Right ventricle myocardium inferior (tissue), 1 donor: ENCODE measurements at places on chromosomes 2 and 18. TPM values are rescaled to one million over a fixed set of nuclear protein-coding genes. Genes with fewer than 3 reads are reported as not detected.

Gene LRP1B
- not detected for total RNA-seq

Gene SFTPB
- total RNA-seq = 0.19 TPM

GRCh38 chr2:1497122-1497611, 83.9 kb downstream of the TPO start:
- no peak for DNase-seq

DNA sequence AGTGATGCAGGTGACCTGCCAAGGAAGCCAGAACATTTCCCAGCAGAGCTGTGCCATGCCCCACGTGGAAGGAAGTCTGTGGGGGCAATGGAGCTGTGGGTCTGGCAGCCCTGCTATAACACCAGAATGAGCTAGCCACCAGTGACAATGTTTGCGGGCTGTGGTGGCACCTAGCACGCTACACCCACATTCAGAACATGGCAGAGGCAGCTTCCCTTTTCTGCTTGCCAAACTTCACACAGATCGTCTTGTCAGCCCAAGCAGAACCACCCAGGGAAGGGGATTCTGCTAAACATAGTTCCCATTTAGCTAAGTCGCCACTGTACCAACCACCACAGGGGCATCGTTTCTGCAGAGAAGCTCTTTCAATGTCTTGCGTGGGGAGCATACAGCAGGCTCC, 27.0 kb upstream of the CCDC93 start:
- DNase-seq = no peak

- no peak for DNase-seq
Measured at GRCh38 chr2:41806286-41806685, 241.5 kb upstream of the PKDCC start.

- no peak for DNase-seq
Measured at GRCh38 chr18:45761512-45762114, 37.6 kb downstream of the SLC14A1 start.

DNA sequence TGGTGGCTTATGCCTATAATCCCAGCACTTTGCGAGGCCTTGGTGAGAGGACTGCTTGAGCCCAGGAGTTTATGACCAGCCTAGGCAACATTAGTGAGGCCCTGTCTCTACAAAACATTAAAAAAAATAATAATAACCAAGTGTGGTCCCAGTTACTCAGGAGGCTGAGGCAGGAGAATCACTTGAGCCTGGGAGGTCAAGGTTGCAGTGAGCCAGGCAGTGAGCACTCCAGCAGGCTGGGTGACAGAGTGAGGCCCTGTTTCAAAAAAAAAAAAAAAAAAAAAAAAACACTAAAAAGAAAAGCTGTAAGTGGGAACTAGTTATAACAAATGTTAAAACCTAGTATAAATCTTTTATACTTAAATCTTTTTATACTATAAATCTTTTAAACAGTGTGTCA, 146.2 kb upstream of the ITGA4 start:
- DNase-seq = no peak

DNA sequence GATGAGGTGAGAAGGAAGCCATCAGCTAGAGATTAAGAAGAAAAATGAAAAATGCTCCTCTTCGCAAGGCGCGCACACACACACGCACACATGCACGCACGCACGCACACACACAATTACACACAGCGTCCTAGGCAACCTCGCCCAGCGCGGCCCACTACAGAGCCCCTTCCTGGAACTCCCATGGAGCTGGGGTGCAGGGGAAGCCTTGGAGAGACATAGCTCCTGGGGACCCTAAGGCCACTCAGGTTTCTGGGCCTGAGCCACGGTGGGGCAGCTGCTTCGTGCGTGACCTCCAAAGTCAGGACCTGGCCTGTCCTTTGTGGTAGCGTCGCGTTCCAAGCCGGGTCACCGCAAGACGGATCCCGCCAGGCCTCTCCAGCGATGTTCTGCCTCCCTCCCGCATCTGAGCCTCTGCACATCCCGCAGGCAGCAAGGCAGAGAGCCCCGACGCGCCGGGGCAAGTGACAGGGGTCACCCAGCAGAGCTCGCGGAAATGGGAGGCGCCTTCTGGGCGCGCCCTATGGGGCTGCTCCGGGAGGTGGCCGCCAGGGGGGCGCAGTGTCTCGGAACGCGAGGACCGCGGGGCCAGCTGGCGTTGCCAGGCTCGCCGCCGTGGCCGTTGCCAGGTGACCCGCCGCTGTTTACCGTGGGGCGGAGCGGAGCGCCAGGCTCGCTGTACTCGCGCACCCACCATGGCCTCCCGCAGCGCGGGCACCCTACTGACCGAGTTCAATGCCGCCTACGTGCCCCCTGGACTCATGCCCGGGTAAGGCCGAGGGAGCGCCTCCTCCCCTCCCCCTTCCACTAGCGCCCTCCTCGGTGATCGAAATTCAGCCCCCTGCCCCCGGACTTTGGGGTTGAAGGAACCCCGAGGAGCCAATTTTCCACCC, 79.0 kb downstream of the CIB4 start:
- DNase-seq = peak; percentile 66

DNA sequence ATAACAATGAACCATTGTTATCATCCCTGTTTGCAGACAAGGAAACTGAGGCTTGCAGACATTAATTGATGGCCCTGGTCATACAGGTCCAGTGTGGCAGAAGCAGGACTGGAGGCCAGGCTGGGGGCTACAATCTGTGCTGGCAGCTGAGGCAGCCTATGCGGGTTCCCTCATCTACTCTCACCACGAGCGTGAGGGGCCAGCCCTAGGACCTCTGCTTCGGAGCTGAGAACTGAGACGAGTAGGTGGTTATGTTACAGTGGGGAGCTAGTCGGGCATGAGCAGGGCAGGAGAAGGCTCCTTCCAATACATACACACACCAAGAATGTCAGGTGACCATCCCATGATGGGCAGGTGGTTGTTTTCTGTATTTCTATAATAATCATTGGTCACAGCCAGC, 82.2 kb upstream of the ASB18 start:
- no peak for DNase-seq

Gene CNNM3
- 13.3 TPM for total RNA-seq

GRCh38 chr2:187569042-187569441, 14.8 kb upstream of the TFPI start:
- DNase-seq = no peak

DNA sequence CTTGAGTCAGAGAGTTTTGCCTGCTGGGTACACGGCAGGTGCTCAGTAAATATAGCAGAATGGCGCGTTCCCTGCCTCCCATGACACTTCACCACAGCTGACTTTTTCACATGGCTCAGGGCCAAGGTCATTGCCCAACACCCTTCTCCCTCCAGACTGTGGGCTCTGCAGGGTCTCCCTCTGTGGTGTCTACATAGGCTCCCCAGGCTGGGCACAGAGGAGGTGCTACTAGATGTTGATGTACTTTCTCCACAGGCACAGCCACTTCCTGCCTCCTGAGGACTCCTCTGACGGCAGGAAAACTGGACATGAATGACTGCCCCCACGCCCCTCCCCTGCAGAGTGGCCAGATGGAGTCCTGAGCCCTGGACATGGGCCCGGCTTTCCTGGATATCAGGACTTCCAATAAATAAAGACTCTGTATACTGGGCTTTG, 4.2 kb downstream of the CHCHD5 start:
- DNase-seq = no peak

Gene IL1R1
- 26.6 TPM for total RNA-seq

Gene OTX1
- total RNA-seq = not detected

GRCh38 chr18:58806826-58807714, 57.6 kb upstream of the ZNF532 start:
- DNase-seq = no peak

DNA sequence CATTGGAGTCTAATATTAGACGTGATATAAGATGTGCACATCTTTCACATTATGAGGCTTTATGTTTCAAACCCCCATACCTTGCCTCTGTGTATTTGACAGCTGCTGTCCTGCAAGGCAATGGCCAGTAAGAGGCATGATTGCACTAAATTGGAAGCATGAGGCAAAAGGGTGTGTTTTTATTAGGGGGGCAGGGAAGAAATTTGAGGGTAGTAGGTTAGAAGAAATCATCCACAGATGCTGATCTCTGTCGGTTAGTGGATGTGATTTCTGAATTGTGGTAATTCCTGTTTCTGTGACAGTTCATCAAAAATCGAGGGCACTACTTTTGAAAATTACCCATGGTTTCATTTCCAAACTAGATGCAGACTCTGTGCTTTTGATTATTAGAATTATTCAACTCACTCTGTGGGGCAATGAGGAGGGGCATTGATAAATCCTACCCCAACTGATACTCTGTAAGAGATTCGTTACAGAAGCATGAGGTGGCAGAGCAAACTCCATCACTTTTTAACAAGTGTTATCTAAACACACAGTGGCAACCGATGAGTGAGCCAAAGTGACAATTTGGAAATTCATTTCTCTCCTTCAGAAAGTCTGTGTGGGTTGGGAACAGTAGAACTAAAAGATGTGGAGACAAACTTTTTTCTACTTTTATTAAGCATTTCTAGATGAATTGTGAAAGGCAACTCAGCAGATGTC, 453.0 kb downstream of the ARHGAP15 start:
- DNase-seq = no peak

DNA sequence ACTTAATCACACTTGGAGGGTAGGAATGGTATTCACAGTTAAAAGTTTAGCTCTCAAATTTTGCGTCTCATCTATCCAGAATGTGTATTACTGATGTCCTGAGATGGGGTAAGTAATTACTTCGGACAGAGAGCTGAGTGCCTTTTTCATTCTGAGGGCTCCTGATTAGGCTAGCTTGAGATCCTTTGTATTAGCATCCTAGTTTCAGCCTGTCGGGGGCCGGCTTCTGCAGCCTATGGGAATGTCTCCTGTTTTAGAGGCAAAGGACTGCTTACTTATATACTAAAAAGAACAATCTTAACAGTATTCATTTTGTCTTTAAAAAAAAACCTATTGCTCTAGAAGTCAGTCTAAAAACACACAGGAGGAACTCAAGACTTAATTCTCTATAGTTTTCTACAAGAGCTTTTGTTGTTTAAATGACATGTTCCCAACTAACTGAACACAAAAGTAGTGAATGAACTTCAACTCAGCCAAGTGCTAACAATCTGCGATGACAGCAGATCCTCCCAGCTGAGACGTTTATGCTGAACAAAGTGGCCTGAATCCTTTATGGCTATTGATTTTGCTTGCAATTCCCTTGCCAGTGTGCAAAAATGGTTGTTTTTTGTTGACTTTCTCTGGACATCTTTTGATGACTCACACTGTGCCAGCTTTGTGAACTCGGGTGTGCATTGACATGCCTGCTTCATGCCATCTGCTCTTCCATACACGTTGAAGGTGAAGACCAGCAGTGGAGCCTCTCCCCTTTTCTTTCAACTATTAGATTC, 118.7 kb downstream of the LYPD6B start:
- no peak for DNase-seq

- DNase-seq = no peak
Measured at GRCh38 chr2:239537633-239538356, 137.0 kb upstream of the HDAC4 start.

DNA sequence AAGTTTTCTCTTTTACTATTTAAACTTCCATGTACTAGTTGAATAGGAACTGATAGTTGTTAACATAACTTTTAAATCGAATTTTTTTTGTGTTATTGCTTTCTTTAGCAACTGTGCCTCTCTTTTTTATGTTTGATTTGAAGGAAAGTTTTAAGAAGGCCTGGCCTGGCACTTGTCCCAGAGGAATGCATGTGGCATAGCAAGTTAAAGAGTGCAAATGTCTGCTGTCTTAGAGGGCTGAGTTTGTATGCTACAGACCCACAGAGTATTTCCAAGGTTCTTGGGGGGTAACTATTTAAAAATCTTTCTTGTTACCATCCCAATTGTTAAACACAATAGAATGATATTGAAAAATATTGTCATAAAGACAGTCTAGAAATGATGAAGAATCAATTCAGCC, 47.0 kb downstream of the MTCL1 start:
- DNase-seq = no peak

GRCh38 chr2:220246386-220246785, 619.0 kb downstream of the SLC4A3 start:
- DNase-seq = no peak

GRCh38 chr2:131031431-131031841, 61.8 kb downstream of the FAM168B start:
- DNase-seq = no peak

Gene STAT4
- total RNA-seq = 0.76 TPM

GRCh38 chr18:10094655-10095054, 180.8 kb downstream of the VAPA start:
- no peak for DNase-seq

DNA sequence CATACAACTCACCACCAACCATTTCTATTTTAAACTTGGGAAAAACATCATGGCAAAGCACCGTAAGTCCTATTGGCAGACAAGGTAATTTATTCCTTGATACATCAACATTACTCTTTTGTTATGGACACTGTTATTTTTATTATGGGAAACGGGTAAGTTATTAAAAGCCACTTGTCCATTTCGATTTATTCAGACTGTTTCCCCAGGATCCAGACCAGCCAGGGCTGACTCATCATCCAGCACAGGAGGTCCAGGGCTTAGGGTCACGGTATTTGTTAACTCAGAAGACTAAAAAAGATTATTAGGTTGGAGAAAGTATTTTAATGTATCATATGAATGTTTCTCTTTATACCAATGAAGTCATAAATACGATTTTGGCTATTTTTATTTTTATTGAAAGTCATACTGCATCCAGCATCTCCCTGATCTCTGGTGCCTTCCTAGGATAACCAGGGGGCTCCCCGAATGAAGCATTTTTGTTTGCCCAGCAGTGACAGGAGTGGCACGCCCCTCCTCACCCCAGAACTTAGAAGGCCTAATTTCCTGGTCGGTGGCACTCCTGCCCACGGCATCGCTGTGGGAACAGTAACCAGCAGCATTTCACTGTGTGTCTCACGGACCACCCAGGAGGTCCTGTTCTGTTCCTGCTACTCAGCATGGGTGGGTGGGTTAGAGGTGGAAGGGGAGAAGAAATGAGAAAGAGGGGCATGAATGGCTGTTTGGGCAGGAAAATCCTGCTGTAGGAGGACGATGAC, 446.1 kb downstream of the EIPR1 start:
- DNase-seq = no peak

Gene PFN4
- 0.32 TPM for total RNA-seq

GRCh38 chr2:189802396-189802912, 18.2 kb downstream of the PMS1 start:
- DNase-seq = no peak

GRCh38 chr2:191478799-191479679, 198.9 kb upstream of the NABP1 start:
- DNase-seq = peak; percentile 72
